Effector CD4-positive, alpha-beta T cell (primary cell): ENCODE measurements at places on chromosomes 5 and 9.
A peak's percentile ranks its signal among the peaks of the same experiment; 100 is the strongest.

- DNase-seq: no peak
Measured at GRCh38 chr5:143539742-143540141, 136.3 kb upstream of the NR3C1 start.

GRCh38 chr9:134983074-134983473 lies 65.4 kb upstream of the FCN1 start:
- DNase-seq: peak; percentile 1

DNA sequence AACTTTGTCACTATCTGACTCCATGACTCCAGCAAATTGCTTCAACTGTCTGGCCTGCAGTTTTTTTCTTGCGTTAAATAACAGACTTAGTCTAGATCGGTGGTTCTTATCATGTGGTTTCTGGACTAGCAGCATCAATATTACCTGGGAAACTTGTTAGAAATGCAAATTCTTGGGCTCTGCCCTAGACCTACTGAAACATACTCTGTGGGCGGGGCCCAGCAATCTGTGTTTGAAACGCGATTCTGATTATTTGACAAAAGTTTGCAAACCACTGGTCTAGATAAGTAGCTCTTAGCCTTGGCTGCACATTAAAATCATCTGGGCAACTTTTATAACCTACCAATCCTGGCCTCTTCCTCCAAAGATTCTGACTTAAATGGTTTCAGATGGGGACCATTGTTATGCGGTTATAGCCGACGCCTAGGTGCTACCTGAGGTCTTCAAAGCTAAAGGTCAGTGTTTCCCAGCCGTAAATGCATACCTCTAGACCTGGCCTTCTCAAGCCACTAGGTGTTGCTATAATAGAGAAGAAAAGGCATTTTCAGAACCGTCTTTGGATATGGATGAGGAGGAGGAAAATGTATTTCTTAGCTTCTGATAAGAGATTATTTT lies 74.0 kb downstream of the C9orf85 start:
- no peak for DNase-seq

GRCh38 chr5:84191281-84191680 lies 193.4 kb downstream of the EDIL3 start:
- DNase-seq: no peak

GRCh38 chr9:115042781-115043509 lies 75.0 kb downstream of the TNC start:
- no peak for DNase-seq

GRCh38 chr9:33354651-33355211 lies 47.6 kb downstream of the AQP7 start:
- DNase-seq: no peak

DNA sequence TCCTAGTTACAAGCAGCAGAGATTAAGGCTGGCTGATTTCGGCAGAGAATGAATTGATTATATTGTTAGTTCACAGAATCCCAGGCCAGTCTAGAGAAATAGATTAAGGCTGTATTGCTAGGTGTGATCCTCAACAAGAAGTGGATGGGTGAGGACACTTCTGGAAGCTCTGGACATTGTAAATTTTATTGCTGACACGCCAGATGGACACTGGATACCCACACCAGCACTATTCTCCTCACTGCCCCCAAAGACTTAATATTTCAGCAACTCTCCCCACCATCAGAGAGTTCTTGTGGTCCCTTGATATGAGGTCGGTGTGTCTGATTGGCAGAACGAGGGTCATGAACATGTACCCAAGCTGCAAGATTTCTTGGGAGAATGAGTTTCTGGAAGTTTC lies 171.6 kb upstream of the EGFLAM start:
- no peak for DNase-seq

- DNase-seq: no peak
Measured at GRCh38 chr5:122608222-122608621, 166.7 kb upstream of the SNX2 start.

- DNase-seq: no peak
Measured at GRCh38 chr9:2603621-2604020, 18.0 kb upstream of the VLDLR start.

- no peak for DNase-seq
Measured at GRCh38 chr9:136476369-136477150, 6.3 kb downstream of the SEC16A start.

DNA sequence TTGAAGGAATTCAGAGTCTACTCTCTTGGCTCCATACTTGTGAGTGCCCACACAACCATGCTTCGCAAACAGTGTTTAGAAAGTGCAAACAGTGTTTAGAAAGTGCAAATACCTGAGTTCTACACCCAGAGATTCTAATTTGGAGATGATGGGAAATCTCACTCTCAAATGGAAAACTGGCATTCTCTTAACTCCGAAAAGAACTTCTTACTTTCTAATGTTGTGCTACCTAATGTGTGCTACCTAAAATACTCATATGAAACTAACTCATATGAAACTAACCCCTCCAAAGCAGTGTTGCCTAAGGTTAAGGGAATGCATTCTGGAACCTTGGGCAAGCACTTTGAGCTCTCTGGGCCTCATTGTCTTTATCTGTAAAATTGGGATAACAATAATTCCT lies 55.5 kb upstream of the ZNF366 start:
- no peak for DNase-seq

- no peak for DNase-seq
Measured at GRCh38 chr9:98879094-98879962, 64.4 kb upstream of the COL15A1 start.

- DNase-seq: no peak
Measured at GRCh38 chr9:127942216-127943010, 4.8 kb upstream of the DPM2 start.

DNA sequence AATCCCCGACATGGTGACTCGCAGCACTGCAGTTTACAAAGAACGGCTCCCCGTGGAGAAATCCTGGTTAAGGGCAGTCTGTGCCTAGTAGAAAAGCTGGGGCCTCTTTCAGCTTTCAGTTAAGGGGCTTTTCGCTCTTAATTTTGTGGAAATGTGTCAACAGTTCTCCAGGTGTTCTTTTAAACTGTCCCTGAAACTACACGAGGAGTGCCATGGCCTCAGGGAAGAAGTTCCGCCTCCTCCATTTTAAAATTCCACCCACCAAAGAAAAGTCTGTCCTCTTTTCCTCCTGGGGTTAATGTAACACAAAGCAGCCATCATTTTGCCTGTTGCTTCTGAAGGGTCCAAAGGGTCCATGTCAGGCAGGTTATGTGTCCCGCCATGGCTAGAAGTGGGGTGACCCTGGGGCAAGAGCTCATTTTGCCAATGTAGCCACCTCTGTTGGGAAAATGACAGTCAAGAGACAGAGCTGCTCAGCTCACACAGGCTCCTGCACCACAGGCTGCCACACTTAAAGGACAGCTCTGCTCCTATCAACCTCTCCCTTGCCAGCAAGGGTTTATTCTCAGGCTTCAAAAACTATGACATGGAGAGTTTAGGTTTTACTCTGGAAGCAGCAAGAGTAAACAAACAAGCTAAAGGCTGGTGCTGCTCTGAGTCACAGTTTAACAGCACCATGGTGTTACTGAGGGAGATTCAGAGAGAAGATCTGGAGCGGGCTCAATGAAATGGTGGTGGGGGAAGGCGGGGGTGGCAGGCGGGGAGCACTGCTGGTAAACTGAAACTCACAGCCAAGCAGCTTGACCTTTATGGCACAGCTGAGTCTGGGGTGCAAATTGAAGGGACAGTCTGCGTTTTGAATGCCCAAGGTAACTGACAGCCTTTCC lies 3.2 kb downstream of the WHRN start:
- no peak for DNase-seq

GRCh38 chr9:91991721-91992341 lies 41.8 kb upstream of the ROR2 start:
- no peak for DNase-seq

DNA sequence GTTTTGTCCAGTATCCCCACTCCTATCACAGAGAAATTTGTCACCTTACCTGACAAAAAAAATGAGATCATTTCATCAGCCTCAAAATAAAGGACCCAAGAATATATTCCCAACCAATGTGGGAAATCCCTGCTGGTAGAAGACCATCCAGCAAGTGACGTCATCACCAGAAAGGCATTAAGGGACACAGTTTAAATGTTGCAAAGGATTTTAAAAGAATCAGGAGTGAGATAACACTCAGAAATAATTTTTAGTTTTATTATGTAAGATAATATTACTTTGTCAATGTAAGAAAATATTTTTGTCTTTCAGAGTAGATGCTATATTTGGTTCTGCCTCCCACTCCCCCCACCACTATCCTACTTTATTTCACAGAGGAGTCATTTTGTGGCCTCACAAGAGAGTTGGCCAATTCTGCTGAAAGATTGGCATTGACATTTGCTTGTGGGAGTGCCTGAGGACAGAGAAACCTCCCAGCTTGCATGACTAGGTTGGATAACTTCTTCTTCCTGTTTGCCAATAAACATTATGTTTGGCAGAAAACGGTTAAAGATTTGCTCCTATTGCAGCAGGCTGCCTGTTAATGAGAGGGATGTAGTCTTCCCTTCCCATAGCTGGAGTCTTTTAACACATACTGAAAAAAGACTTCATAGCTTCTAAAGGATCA lies 288.6 kb upstream of the DAB2 start:
- DNase-seq: no peak

GRCh38 chr5:111781200-111781599 lies 24.2 kb upstream of the NREP start:
- DNase-seq: no peak

DNA sequence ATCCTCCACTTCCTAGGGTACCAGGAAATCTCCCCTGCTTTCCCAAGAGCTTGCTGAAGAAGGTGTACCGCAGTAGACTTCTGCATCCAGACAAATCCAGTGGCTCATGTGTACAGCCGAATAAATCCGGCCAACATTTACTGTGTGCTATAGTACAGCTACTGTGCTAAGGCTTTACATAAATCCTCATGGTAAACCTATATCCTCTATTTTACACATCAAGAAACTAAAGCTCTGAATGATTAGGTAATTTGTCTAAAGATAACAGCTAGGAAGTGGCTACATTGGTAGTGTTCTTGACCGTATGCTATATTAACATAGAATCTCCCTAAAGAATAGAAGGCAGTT lies 511 bp upstream of the WDR41 start:
- DNase-seq: no peak

DNA sequence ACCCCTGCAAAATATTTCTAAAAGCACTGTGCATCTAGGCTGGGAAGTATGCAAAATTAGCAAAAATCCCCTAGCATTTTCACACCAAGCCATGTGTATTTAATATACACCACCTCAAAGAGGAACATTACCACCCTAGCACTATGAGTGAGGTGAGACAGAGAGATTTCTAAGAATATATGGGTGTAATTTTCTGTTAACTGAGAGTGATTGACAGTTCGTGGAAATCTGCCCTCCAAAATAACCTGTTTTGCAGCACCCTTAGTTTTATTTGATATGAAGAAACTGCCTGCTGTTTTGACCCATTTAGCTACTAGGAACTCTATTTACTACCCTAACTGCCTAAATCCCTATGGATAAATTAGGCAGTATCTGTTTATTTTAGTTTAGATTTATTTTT lies 64.2 kb upstream of the CDKN2B start:
- no peak for DNase-seq

DNA sequence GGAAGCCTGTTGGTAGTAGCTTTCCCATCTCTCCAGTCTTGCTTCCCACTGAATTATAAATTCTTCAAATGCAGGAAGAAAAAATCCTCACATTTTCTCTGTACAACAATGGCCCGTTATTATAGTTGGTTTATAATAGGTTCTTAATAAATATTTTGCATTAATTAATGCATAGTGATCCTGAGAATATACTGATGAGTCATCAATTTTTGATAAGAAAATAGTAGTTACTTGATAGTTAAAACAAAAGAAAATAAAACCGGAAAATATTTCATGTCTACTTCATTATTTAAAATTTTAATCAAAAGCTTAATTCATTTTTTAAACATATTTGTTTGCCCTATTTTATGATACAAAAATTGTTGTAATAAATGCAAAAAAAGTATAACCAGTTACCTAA lies 762.6 kb downstream of the BRINP1 start:
- DNase-seq: no peak
